ENCODE measurements at places on chromosomes 11 and 22.

GRCh38 chr22:29628996-29629902 is 25.8 kb downstream of the NF2 start:
- DNase-seq = no peak

- peak; percentile 79 for DNase-seq
Observed at GRCh38 chr11:72223615-72224563, 678 bp upstream of the INPPL1 start.

GRCh38 chr11:124556828-124557227 is 13.0 kb upstream of the OR8A1 start:
- no peak for DNase-seq

DNA sequence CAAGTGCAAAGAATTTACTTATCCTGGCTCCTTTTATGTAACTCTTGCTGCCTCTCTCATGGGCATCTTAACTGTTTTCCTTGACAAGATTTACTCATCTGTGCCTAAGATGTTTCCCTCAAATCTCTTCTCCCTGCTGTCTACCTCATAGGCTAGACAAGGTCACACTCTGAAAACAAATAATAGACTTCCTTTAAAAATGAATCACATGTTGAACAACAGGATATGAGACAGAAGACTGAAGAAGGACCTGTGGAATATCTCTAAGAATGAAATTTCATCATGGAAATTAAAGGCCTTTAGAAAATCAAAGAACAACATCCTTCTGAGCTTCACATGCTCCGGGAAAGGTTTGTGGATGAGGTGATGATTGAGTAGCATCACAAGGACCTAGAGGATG is 6.0 kb upstream of the SCGB2A2 start:
- no peak for DNase-seq

GRCh38 chr11:19398273-19398672 is 157.5 kb upstream of the E2F8 start:
- DNase-seq = no peak

DNA sequence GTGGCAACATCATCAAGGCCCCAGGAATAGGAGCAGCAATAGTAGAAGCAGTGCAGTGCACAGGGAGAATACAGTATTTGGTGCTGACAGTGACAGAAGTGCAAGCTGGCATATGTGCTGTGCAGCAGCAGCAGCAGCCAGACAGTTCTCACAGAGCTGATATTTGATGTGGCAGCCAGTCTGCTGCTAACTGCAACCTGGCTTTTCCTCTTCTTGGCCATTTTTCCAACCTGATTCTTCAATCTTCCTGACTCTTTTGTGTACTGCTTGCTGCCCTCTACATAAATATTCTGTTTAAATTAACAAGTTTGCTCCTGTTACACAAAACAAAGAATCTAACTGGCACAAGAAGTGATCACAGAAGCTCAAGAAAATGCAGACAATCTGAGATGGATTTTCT is 102.0 kb downstream of the CASP12 start:
- no peak for DNase-seq

GRCh38 chr11:45715418-45715817 is 50.0 kb upstream of the CHST1 start:
- DNase-seq = no peak

DNA sequence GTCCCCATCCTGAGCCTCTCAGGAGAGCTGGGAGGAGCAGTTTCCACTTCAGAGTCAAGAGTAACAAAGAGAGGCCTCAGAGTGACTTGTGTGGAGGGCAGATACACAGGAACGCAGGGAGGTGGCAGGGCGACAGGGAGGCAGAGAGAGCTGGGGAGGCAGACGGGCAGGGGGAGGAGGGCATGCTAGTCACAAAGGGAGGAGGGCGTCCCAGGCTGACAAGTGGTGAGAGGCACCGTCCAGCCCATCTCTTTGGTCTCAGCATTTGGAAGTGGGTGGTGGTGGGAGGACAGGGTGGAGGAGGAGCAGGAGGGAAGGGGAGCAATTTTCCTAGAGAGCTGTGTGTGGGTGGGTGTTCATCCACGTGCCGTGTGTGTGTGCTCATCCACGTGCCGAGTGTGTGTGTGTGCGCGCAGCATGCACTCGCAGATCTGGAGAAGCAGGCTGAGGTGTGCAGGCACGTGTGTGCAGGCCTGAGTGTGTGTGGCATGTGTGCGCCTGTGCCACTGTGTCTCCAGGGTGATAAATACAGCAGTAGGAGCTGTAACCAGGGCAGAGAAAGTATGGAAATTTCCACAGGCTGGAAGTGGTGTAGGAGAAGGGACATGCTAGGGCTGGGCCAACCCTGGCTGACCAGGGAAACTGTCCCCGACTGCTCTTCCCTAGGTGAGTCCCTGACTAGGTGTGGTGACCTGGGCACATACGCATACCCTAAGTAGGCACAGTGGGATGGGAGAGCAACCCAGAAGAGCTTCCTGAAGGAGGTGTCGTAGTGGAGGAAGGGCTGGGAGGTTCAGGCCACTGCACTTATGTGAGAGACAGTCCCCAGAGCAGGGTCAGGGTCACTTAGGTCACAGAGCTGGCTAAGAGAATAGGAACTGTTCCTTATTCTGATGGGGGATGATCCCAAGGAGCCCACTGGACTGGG is 7.3 kb upstream of the PDE2A start:
- no peak for DNase-seq

DNA sequence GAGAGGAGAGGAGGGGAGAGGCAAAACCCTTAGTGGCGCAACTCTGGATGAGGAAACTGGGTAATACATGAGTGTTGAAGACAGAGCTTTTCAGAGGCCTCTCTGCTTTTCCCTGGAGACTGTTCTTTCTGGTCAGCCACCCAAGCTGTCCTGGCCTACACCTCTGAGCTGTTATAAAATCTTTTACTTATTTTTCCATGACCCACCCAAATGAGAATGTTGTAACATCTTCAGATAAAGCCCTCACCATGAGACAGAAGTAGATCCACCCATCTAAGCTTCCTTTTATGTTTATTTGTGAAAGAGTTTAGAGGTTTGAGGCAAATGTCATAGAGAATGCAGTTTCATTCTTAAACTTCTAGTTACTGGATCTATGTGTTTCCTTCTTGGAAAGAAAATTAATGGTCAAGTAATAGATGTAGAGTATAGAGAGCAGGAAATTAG is 20.3 kb upstream of the APLP2 start:
- no peak for DNase-seq

DNA sequence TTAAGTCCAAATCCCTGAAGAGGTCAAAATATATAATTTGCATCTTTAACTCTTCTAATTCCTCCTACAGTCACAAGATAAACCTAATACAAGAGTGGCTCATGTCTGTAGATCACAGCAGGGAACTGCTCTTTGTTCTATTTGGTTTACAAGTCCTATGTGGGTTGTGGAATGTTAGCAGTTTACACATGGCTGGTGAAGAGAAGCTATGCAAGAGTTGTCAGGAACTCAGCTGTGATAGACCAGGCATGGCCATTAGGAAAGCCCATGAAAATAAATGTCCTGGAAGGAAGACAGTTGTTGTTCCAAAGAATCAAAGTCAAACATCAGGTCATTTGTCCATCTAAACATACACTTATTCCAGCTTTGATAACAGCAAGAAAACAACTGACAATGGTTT is 312.4 kb upstream of the PITPNB start:
- no peak for DNase-seq

DNA sequence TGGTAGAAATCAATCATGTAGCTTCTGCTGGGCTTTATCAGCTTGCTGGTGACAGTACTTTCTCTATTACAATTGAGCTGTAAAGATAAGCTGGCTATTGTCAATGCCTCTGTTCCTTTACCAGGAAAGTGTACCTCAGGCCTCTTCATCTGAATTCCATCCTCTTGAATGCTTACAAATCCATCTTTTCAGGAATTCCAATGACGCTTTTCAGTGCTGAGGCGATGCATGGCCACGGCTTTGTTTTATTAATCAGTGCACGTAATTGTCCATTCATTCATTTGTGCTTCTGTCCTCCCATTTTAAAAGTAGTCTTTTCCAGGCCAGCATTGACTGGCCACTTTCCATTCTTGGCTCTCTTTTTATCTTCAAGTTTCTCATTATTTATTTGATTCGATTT is 202.0 kb downstream of the PGR start:
- no peak for DNase-seq

- no peak for DNase-seq
Observed at GRCh38 chr22:31098632-31099110, 8.7 kb downstream of the SELENOM start.

DNA sequence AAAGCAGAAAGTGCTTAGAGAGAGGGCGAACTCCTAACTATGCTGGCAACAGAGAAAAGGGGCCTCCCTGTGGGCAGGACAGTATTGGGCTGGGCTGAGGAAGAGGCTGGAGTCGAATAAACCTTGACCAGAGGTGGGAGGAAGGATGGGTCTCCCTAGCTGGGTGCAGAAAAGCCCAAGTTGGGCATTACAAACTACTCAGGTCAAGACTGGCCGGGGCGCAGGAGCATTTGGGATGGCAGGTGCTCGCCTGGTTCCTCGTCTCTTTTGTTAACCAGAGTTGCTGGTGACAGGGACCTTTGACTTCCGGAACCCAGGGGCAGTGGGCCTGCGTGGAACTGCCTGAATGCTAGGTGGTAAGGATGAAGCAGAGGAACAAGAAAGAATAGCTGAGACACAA is 80.3 kb upstream of the SHISAL1 start:
- DNase-seq = no peak

- DNase-seq = no peak
Observed at GRCh38 chr22:31036671-31037550, 44.2 kb upstream of the SMTN start.

GRCh38 chr11:124737638-124738305 is 2.0 kb upstream of the NRGN start:
- DNase-seq = no peak

- no peak for DNase-seq
Observed at GRCh38 chr11:71075871-71076420, 176.4 kb downstream of the SHANK2 start.

DNA sequence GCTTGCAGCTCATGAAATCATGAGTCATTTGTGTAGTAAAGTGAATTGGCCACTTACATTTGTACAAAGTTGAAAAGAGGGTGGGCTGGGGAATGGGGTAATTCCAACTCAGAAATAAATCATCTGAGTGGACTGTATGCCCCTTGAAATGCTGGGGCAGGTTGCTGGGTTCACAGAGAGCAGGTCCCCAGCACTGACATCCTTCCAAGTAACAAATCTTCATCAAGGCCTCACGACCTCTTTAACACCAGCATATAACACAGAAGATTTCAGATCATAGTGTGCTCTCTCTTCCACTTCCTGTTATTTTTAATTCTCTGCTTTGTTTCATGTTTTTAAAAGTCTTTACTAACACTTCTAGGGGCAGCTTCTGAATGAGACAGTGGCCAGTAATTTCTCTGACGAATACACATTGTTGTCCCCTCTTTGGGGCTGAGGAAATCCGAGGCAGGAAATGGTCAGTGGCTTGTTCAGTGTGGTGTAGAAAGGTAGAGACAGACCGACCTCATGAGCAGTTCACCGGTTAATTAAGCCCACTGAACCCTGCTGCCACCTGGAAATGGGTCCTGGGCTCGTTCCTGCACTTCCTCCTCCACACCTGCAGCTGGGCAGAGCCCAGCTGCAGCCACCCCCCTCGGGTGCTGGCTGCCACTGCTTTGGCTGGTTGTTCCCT is 127.7 kb downstream of the MAML2 start:
- no peak for DNase-seq
